Upper lobe of right lung (tissue), 1 donor: ENCODE measurements at places on chromosomes 7 and 10. TPM values are rescaled to one million over a fixed set of nuclear protein-coding genes. Genes with fewer than 3 reads are reported as not detected.

Gene SEC61G
- total RNA-seq = 87.6 TPM

Gene PKD2L1
- total RNA-seq = 2.1 TPM

DNA sequence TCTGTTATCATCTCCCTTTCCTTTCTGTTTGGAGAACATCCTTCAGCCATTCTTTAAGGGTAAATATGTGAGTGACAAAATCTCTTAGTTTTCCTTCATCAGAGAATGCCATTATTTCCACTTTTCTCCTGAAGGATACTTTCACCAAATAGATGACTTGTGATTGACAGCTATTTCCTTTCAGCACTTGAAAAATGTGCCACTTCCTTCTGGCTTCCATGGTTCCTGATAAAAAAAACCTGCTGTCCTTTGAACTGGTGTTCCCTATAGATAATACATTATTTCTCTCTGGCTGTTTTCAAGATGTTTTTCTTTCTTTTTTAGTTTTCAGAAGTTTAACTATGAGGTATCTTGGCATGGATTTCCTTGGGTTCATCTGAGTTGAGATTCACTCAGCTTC is 79.7 kb downstream of the TBXAS1 start:
- no peaks in the 10 kb centered on the region for H3K27me3 ChIP-seq
- no peaks in the 10 kb centered on the region for H3K36me3 ChIP-seq
- no peaks in the 10 kb centered on the region for H3K4me1 ChIP-seq
- H3K4me3 ChIP-seq = no peak overlapping the region
- no peak overlapping the region for H3K27ac ChIP-seq

- DNase-seq = no peak
- H3K27ac ChIP-seq = no peak overlapping the region
- H3K4me3 ChIP-seq = no peak overlapping the region
- H3K27me3 ChIP-seq = no peaks in the 10 kb centered on the region
- H3K36me3 ChIP-seq = no peaks in the 10 kb centered on the region
- H3K4me1 ChIP-seq = no peaks in the 10 kb centered on the region
These were observed 243.1 kb downstream of the INHBA start for GRCh38 chr7:41459623-41460261.

DNA sequence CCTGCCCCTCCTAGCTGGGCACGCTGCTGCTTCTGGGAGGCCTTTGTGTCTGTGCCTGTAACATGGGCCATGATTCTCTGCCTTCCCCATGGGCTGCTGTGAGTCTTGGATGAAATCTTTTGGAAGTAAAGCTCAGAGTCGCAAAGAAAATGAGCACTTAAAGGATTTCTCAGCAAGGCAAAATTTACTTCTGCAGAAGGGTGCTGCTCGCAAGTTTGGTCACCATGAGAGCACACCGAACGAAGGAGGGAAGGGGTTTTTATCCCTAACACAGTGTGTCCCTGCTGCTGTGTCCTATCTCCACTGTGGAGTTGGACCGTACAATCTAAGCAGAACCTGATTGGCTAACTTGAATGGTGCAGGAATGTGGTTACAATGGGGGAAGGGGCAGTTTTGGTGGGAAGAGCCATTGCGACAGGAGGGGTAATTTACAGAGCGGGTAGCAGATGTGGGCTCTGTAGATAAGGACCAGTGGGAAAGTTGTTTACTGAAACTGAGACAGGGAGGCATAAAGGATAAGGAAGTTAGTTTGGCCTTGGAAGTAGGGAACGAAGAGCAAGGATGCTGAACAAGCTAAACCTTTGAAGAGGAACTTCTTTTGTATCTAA is 57.5 kb downstream of the FANK1 start:
- H3K4me3 ChIP-seq = no peak overlapping the region
- H3K4me1 ChIP-seq = no peaks in the 10 kb centered on the region

DNA sequence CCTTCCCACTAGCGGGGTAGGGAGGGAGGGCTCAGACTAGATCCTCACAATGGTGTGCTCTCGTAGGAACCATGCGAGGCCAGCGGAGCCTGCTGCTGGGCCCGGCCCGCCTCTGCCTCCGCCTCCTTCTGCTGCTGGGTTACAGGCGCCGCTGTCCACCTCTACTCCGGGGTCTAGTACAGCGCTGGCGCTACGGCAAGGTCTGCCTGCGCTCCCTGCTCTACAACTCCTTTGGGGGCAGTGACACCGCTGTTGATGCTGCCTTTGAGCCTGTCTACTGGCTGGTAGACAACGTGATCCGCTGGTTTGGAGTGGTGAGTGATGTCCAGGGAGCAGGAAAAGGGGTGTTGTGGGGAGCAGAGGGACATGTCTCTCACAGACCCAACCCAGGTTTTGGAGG is 5.6 kb downstream of the ZDHHC16 start:
- H3K4me1 ChIP-seq = peaks cover 45% of the 10 kb centered on the region
- H3K36me3 ChIP-seq = peaks cover 40% of the 10 kb centered on the region
- no peaks in the 10 kb centered on the region for H3K27me3 ChIP-seq
- peak overlapping the region; percentile 53 for H3K27ac ChIP-seq
- DNase-seq = no peak
- H3K4me3 ChIP-seq = no peak overlapping the region
